ENCODE measurements at places on chromosomes 6 and 20.

DNA sequence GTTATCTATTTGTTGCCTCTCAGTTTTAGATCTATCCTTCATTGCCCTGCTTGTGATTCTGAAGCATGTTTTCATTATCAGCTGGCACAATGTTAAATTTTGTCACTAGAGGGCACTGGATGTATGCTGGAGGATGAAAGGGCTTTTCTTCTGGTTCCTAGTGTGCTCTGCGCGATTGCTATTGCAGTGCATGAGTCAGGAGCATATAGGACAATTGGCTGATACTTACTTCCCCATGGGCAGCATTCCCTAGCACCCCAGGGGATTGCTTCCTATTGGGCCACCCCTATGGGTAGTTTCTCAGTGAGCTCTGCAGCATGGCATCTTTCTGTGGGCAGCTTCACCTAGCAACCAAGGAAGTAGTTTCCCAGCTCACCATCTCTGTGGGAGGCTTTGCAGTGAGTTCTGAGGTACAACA, 280.3 kb upstream of the SYNCRIP start:
- no peak for DNase-seq

DNA sequence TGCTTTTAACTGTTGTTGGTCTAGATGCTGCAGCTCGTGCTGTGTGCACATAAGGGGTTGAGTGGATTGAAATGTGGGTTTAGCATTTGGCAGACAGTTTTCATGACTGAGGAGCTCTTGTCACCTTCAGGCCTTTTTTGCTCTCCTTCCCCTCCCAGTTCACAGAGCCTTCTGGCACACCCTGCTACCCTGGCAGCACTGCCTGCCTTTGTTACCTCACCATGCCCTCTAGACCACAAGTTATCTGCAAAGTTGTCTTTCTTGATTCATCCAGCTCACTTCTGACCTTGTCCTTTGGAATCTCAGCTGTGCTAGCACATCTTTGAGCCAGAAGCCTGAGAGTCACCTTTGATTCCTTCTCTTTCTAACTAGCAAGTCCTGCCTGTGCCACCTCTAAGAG, 348.9 kb upstream of the ZFP64 start:
- DNase-seq, result no peak

GRCh38 chr20:49866051-49866450, 49.3 kb downstream of the SPATA2 start:
- DNase-seq, result no peak

DNA sequence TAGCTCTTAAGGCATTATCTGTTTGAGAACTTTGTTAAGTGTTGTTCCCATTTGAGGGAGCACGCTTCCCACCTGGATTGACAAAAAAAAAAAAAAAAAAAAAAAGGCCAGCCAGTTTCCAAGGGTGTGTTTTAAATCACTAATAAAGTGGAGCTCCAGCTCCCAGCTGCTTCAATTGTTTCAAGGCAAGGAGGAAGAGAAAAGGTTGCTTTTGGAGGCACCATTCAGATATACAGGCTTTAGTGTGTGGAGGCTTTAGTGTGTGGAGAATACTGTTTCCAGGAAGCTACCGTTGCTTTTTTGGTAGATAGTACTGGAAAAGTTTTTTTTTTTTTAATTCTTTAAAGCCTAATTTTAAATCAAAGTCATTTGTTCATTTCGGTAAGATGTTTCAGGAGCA, 17.3 kb downstream of the BMP2 start:
- no peak for DNase-seq

GRCh38 chr20:62477669-62478455, 2.1 kb upstream of the GATA5 start:
- DNase-seq, result no peak

DNA sequence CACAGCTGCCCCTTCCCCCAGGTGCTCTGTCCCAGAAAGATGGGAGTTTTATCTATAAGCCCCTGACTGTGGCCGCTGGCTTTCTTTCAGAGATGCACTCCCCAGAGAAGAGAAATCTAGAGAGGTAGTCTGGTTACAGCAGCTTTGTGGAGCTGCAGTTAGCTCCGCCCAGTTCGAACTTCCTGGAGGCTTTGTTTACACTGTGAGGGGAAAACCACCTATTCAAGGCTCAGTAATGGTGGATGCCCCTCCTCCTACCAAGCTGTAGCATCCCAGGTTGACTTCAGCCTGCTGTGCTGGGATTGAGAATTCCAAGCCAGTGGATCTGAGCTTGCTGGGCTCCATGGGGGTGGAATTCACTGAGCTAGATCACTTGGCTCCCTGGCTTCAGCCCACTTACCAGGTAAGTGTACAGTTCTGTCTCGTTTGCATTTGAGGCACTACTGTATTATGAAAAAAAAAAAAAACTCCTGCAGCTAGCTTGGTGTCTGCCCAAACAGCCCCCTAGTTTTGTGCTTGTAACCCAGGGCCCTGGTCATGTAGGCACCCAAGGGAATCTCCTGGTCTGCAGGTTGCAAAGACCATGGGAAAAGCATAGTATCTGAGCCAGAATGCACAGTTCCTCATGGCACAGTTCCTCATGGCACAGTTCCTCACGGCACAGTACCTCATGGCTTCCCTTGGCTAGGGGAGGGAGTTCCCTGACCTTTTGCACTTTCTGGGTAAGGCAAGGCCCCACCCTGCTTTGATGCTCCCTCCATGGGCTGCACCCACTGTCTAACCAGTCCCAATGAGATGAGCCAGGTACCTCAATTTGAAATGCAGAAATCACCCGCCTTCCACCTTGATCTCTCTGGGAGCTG, 275.0 kb downstream of the CENPW start:
- DNase-seq, result no peak

GRCh38 chr6:11912420-11912819, 99.7 kb upstream of the HIVEP1 start:
- no peak for DNase-seq

DNA sequence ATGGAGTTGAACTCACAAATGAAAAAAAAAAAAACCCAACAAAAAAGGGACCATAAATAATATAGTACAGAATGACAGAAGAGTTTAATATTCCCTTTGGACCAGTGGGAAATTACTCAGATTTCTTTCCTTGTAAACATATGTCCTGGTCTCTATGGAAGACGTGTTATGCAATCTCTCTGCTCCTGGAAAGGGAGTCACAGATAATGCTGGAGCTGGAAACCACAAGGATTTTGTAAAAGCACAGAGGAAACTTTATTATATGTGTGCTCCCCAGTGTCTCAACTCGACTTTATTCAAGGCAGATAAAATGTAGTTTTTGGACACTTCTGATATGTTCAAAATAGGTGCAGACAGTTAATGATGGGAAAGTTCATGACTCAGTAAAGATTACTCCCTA, 88.1 kb upstream of the ZFP64 start:
- no peak for DNase-seq

- DNase-seq, result no peak
These were observed 15.0 kb upstream of the DTNBP1 start for GRCh38 chr6:15677822-15678221.

GRCh38 chr20:38514947-38515346, 42.3 kb downstream of the RALGAPB start:
- DNase-seq, result no peak
